T-helper 9 cell (primary cell): ENCODE measurements at places on chromosomes 7 and 10.

GRCh38 chr7:27513885-27514284, 148.8 kb downstream of the HIBADH start:
- no peak for DNase-seq

- DNase-seq = no peak
These were observed 18.0 kb downstream of the SLC25A13 start for GRCh38 chr7:96303686-96304443.

DNA sequence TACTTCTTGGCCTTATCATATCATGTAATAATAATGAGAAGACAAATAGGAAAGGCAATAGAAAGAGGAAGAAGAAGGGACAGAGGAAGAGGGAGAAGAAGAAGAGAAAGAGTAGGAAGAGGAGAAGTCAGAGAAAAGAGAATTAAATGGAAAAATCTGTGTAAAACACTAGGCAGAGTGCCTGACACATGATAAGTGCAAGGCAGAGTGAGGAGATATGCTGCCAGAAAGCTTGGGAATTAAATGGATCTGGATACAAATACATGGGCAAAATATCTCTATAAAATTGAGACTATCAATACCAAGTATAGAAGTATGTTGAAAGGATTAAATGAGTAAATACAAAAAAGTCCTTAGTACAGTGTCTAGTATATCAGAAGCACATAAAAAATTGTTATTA, 124.8 kb downstream of the CACNA2D1 start:
- no peak for DNase-seq

DNA sequence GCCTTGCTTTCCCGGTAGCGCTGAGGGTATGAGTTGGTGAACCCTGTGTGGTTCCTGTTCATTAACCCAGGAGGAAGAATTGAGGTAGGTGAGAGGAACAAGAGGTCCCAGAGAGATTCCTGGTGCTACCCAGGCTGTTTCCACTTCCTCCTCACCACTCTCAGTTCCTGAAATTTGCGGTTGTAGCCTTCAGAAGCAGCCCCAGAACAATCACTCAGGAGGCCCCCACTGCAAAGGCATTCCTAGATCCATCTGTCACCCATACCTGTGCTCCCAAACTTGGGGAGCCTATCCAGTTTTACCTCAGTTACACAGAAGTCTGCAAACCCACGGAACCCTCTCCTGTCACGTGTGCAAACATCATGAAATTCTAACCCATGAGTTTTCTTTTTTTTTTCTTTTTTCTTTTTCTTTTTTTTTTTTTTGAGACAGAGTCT, 9.0 kb upstream of the PIP4K2A start:
- no peak for DNase-seq

DNA sequence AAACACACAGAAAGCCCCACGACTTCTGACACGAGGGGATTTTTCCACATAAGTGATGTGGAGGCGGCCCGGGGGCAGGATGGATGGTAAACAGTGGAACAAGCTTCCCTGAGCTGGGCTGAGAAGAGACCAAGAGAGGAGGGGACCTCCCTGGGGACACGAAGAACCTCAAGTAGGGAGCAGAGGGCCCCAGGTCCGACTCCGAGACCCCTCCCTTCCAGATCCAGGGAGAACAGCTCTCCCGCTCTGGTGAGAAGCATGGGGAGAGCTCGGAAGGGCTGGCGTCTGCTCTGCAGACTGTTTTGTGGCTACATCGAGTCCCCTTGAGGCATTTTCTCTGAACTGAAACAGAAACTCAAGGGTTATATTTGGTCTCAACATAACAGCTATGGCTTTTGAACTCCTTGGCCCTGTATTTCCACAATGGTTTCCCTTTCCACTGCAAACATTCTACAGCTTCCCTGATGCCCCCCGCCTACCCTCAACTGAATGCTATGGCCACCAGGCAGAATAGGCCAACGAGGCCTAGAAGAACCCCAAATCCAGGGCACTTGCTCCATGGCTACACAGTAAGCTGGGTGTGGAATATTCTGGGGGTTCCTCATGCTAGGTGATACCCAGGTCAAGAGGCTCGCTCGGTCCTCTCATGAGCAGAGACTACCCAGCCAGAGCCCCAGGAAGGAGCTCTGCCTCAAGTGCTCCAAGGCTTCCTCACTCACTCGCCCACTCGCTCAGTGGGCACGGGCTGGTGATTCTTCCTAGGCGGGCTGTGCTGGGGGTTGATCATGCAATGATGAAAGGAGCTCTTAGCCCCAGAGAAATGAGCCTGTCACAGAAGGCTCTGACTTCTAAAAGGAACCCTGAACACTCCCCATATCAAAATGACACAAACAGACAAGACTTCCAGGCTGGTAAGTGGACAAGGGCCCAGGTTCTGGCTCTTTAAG, 47.5 kb downstream of the FAM53B start:
- no peak for DNase-seq

GRCh38 chr10:128914681-128915080, 552.4 kb upstream of the MGMT start:
- DNase-seq = no peak

DNA sequence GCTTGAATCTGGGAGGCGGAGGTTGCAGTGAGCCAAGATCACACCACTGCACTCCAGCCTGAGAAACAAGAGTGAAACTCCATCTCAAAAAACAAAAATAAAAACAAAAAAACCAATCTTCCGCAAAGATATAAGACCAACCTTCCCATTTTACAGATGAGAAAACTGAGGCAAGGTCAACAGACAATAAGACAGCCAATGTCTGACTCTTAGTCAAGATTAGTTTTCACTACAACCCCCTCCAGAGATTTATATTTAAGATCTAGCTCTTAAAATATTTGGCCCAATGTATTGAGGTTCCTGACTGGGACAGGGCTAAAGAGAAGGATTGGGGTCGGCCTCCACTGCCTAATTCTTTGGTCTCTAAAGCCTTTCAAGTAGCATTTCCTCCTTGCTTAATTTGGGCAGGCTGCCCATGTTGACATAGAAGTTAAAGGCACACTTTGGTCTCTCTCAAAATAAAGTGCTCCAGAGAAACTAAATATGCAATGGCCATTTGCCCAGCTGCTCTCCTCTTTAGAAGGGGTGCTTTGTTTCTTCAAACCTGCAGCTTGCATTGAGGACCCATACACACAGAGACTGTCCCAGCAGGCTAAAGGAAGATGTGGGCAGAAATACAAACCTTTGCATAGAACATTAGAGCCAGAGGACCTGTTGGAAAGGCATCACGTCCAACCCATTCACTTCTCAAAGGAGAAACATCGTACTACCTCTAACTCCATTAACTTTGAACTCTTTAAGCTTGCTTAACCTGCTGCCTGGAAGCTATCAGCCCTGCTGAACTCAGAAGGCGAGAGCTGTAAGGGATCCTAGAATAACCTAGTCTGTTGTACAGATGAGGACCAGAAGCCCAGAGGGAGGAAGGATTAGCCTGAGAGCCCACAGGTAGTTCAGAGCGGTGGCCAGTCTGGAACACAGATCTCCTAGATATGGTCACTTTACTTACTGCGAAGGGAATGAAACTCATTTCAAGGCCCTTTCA, 3.9 kb downstream of the TECTB start:
- no peak for DNase-seq

DNA sequence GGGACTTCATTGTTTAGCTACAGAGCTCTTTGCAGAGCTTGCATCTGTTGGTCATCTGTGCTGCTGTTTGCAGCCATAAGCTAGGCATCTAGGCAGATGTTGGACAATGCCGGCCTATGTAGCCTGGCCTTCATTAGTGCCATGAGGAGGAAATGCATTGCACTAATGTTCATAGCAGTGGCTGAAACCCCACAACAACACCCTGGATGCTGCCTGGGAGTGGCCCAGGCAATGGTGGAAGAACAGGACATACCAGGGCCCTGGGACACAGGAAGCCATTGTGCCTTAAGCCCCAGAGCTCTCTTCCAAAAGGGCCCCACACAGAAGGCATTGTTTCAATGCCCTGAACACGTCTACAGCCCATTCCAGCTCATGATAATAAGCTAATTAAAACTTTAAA, 131.5 kb upstream of the LYZL1 start:
- no peak for DNase-seq

DNA sequence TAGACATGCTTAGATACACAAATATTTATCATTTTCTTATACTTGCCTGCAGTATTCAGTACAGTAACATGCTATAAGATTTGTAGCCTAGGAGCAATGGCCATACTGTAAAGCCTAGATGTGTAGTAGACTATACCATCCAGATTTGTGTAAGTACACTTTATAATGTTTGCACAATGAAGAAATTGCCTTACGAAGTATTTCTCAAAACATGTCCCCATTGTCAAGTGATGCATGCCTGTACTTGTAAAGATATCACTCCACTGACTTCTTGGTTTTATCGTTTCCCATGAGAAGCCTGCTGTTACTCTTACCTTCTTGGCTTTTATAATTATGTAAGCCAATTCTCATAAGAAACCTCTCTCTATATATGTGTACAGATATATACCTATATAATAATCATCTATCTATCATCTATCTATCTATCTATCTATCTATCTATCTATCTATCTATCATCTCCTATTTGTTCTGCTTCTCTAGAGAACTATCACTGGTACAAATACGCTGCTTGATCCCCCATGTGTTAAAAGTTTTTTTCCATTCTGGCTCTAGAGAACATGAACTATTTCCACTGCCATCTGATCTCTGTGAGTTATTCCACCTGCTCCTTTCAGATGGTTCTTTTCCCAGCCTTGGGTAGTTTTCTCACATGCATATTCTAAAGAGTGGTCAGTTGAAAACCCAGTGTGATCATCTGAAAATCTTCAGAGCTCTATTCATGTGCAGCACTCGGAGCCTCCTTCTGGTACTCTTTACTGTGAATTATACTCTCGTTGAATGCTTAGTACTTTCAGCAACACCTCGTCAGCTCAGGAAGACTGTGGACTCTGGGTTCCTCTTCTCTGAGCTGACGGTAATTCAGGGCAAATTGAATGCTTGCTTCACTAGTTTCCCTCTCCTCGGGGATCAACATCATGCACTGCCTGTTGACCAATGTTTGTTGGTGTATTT, 14.5 kb upstream of the VCL start:
- DNase-seq = no peak

DNA sequence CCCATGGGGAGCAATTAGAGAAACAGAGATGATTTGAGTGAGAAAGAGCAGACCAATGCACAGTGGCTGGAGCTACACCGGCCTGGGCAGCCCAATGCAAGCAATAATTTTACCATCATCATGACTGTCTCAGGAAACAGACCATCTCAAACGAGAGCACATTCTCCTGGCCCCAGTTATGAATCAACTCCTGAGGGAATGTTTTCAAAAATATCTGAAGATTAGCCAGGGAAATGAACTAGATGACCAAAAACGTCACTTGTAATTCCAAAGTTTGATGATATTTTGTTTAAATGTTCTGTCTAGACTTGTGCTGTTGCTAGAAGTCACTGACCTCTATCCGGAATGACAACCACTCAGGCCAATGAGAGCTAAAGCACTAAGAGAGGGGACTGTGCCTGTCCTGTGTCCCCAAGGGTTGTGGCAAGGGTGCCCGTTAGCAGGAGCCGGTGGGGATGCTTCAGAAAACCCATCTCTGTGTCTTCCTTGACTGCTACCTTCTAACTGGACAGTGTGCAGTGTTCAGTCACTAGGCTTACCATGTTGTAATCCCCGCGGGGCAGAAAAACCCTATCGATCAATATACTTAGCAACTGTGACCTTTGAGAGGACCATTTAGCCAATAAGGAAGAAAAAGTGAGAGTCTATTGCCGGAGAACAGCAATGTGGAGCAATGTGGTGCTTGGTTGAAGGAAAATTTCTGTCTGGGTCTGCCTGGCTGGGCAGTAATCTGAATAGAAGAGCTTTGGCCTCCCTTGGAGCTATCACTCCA, 202.4 kb downstream of the ADAM12 start:
- DNase-seq = no peak

DNA sequence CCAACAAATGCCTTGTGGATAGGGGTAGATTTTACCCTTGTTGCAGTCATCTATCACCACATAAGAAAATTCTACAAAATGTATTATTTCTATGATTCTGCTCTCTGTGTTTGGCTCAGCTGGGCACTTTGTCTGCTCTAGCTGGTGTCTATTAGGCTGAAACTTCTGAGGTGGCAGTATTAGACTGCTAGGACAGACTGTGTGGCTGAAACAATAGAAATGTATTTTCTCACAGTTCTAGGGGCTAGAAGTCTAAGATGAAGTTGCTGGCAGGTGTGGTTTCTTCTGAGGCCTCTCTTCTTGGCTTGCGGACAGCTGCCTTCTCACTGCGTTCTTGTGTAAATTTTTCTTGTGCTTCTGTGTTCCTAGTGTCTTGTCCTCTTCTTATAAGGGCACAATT, 1139.6 kb upstream of the LRRTM3 start:
- no peak for DNase-seq

DNA sequence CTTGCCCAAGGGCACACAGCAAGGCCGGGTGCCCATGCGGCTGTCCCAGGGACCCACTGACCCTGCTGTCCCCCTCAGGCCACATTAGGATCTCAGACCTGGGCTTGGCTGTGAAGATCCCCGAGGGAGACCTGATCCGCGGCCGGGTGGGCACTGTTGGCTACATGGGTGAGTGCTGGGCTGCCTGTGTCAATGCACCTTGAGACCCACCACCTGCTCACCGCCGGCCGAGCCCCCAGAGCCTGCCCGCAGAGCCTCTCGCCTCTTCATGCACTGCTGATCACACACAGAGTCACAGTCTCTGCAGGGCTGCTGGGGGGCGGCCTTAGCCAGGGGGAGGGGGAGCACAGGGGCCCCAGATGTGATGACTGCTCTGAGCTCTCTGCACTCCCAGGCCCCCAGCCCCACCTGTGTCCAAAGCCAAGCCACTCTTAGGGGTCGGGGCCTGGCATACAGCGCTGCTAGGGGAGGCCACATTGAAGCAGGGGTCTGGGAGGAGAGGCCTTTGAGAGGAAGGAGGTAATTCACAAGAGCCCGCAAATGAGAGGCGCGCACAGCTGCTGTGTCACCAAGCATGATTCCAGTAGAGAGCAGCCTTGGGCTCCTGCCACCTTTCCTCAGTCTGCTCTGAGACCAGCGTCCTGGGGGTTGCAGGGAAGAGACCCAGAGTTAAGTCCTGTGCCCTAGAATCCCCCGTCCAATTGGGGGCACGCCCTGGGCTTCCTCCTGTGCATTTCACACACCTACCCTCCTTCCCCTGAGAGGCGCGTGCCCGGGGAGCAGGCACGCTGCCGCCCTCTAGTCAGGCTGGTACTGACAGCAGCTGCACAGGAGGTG, 100.4 kb downstream of the RGS10 start:
- no peak for DNase-seq

DNA sequence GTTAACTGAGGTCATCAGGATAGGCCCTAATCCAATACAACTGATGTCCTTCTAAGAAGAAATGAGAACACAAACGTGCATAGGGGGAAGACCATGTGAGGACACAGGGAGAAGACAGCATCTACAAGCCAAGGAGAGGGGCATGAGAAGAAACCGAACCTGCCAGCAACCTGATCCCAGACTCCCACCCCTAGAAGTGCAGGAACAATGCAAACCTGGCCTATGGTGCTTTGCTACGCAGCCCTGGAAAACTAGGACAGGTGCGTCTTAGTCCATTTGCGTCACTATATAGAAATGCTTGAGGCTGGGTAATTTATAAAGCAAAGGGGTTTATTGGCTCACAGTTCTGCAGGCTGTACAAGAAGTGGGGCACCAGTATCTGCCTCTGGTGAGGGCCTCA, 322.6 kb upstream of the ZNF32 start:
- no peak for DNase-seq

GRCh38 chr7:28211006-28211405, 30.4 kb upstream of the JAZF1 start:
- DNase-seq = no peak

- DNase-seq = no peak
These were observed 5.7 kb downstream of the ANLN start for GRCh38 chr7:36395171-36395894.

- no peak for DNase-seq
These were observed 133.1 kb upstream of the PPP1R3A start for GRCh38 chr7:114051871-114052331.

GRCh38 chr10:129123428-129123827, 343.6 kb upstream of the MGMT start:
- no peak for DNase-seq

- DNase-seq = no peak
These were observed 115.8 kb downstream of the SEMA3D start for GRCh38 chr7:85070967-85071628.
